ENCODE measurements at places on chromosomes 1 and 21.

- no peak for DNase-seq
Observed at GRCh38 chr1:43704838-43705237, 2.5 kb upstream of the ST3GAL3 start.

- no peak for DNase-seq
Observed at GRCh38 chr1:22074803-22075202, 22.3 kb downstream of the CDC42 start.

DNA sequence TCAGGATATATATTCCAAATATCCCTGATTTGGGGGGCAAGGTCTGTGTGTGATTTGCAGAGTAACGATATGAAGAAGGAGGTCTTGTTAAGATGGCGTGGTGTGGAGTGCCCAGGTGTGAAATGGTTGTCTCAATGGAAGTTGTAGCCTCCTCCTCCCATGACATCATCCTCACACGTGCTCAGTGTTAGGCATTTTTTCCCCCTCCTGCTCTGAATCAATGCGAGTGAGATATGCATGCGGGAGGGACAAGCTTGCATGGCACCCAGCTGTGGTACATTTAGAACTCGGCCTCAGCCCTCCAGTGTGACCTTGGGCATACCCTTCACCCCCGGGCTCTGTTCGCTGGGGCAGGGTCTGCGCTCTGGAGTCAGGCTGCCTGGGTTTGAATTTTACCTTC is 55.6 kb downstream of the B3GALT5 start:
- DNase-seq = no peak

DNA sequence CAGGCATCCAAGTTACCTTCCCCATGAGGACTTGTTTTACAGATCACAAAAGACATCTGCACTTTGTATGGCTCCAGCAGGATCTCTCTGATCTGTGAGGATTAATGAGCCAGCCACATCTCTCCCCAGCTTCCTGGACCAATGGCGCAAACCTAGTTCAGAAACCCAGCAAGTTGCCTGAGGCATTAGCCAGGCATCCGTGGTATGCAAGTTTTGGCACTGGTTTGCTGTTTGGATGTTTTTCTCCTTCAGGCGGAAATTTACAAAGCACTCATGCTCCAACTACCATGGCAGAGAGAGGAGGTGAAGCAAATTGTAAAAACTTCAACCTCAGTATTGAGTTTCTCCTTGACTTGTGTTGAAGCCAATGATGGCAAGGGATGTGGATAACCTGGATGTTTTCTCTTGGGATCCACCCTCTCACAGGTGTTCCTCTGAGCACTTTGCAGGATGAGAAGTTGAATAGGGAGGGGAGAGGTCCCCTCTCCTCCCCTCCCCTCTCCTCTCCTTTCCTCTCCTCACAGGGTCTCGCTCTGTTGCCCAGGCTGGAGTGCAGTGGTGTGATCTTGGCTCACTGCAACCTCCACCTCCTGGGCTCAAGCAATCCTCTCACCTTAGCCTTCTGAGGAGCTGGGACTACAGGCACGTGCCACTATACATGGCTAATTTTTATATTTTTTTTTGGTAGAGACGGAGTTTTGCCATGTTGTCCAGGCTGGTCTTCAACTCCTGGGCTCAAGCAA is 25.6 kb upstream of the ENO1 start:
- no peak for DNase-seq

- DNase-seq = no peak
Observed at GRCh38 chr1:153880024-153880423, 42.7 kb downstream of the GATAD2B start.

DNA sequence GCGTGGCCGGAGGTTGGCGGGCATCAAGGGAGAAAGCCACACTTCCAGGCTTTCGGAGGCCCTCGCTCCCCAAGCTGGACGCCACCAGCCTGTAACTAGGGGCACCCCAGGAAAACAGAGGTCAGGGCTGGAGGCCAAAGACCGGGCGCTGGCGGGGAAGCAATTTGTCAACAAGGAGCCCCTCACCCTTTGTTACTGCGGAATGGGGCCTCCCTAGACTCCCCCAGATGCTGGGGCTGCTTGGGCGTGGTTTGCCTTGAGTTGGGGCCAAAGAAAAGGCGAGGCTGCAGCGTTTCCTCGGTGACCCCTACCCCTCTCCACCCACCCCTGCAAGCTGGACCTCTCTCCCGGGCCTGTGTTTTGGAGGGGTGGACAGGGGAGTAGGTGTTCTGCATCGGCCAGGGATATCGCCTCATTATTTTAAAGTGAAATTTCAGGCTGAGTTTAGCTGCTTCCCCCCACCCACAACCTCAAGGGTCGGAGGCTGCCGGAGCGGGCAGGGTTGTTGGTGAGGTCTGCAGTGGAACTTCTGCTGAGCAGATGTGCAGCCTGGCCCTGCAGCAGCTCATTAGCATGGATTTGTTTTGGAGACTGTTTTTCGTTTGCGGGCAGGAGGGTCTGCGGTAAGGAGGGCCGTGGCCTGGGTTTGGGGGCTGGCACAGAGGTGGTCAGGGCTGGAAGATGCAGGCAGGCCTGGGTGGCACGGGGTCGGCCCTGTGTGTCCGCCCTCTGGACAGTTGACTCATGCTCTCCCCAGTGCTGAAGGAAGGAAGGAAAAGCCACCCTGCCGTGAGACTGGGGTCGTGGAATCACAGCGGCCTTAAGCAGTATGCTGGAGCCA is 1.5 kb downstream of the NBL1 start:
- DNase-seq = no peak

DNA sequence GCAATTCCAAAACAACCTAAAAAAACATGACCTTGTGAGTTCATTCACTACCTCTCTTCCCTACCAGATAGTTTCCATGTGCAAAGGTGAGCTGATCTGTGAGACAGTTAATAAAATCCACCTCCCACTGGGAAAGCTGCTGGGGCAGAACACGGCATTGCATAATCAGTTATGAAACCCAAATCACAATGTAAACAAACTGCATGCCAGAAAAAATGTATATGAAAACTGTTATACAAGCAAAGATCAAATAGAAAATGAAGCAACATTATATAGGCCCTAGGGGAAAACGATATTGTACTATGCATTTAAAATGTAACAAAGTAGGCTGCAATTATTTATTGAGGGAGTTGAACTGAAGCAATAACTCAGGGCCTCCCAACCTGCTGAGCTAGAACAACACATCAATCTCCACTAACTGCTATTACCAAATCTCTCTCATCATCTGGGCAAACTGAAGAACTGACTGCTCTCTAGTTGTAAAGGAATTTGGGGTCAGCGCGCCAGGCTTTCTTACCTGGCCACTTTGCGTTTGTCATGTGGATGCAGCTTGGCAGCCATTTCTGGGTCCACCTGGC is 31.0 kb downstream of the TRIT1 start:
- DNase-seq = no peak
